Stimulated activated CD4-positive, alpha-beta T cell treated with anti-CD3 and anti-CD28 coated beads, TNF-alpha, amount 100 ng/mL, for 48 hours (primary cell): ENCODE measurements at places on chromosomes 16 and 17.

DNA sequence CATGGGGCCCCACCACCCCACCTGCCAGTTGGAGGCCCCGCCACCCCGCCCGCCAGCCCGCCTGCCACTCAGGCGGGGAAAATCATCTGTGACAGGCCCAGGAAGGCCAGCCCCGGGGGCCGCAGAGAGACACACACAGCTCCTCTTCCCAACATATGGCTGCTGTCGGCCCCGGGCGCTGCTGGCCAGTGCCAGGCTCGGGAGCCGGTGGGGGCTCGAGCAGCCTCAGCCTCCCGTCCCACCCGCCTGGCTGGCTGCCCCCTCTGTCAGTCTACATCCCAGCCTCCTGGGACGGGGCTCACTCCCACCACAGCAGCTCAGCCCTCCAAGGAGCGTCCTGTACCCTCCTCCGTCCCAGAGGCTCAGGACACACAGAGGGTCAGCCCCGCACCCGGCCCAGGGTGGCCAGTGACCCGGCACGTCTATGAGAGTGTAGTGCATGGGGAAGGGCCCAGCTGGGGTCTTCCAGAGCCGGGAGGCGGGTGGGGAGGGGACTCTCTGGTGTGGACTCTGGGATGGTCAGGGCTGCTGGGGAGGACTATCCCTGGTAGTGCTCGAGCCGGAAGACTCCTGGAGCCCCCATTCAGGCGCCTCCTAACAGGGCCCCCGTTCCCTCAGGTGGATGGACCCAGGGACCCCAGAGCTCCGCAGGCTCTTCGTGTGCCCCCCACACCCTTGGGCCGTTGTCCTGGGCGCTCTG is 3.6 kb upstream of the PRR35 start:
- no peak for DNase-seq

DNA sequence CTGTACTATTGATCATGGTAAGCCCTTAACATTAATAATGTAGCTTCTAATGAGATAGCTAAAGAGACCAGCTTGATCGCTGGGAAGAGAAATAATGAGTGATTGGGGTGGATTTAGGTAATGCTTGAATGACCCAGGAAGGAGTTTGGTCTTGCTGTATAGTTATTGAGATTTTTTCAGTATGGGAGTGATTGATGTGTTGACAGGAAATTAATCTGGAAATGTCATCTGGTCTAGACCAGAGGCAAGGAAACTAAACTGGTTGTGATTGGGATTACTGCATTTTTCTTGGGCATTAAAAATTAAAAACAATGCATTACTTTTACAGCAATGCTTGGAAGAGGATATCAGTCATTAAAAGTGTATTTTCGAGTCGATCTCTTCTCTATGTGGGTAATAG is 11.8 kb downstream of the TEFM start:
- no peak for DNase-seq

DNA sequence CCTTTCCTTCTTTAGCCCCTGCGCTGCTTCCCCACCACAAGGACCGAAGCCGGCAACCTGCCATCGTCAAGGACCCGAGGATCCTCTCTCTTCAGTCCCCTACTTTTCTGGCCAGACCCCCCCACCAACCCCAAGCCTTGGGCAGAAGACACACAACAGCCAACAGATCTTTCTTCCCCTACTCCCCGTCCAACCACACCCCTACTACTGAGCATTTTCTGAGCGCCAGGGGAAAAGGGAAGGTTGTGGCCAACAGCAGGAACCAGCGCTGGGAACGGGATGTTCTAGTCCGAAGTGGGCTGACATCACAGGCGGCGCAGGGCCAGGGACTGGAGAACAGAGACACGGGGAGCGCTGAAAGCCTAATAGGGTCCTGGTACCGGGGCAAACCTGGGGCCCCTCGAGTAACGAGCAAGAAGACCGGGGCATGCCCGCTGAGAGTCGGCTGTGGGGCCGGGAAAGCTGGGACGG is 528 bp downstream of the PER1 start:
- DNase-seq, result no peak

- DNase-seq, result no peak
These were observed 62.7 kb downstream of the TEX2 start for GRCh38 chr17:64200080-64201032.

- no peak for DNase-seq
These were observed 10.3 kb upstream of the RNPS1 start for GRCh38 chr16:2278272-2278608.

DNA sequence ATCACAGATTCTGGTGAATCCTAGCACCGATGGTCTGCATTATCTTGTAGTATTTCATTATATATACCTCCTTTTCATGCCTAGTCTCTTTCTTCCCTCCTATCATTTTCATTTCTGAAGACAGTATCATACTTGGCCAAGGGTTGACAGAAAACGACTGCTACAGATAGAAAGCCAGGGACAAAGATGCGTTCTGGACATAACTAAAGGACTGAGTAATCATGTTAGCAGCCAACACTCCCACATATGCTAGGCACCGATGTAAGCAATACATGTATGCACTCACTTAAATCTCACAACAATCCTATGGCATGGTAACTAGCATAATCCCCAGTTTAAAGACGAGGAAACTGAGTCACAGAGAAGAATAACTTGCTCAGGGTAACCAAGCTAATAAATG is 22.9 kb downstream of the RDM1 start:
- no peak for DNase-seq

GRCh38 chr17:45906237-45906636 is 11.9 kb downstream of the MAPT start:
- DNase-seq, result no peak

GRCh38 chr16:50996166-50996829 is 154.8 kb downstream of the SALL1 start:
- no peak for DNase-seq

GRCh38 chr17:77874303-77875050 is 84.0 kb upstream of the TNRC6C start:
- no peak for DNase-seq

- no peak for DNase-seq
These were observed 788 bp downstream of the METTL22 start for GRCh38 chr16:8622315-8622656.

DNA sequence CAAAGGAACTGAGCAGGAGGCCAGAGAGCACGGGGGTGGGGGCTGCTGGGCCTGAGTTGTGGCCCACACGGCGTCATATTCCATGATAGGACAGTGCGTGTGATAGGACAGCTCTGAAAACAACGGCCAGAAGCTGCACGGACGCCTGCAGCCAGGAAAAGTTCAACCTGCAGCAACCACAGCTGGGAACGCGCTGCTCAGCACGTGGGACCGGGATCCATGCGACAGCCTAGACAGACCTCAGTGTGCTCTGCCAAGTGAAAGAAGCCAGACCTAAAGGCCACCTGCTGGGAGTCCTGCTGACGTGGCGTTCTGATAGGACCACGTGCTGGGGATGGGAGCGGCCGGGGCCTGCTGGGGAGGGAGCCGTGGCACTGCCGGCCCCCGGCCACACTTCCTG is 21.6 kb downstream of the CTU2 start:
- no peak for DNase-seq

DNA sequence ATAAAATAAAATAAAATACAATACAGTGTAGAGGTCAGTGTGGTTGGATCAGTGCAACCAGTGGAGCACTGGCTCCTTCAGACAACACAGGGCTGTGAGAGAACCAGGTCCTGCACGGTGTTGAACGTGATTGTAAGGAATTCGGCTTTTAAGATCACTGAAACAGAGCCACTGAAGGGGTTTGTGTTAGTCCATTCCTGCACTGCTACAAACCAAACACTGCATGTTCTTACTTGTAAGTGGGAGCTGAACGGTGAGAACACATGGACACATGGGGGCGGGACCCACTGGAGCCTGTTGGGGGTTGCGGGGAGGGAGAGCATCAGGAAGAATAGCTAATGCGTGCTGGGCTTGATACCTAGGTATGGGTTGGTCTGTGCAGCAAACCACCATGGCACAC is 193.2 kb upstream of the AXIN2 start:
- DNase-seq, result no peak

DNA sequence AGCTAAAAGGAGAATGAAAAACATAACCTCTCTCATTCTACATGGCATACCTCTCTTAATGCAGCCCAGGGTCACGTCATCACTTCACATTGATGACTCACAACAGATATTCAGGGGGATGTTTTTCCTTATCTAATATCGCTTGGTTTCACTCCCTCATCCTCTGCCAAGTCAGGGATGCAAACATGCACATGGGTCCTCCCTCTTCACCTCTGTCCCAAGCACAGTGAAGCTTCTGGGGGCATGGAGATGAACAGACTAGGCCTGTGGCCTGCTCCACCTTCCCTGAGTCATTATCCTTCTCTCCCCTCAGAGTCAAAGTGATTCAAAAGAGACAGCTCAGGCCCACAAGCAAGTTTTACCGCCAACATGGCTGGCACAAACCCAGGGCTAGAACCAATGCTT is 2.3 kb upstream of the MT2A start:
- no peak for DNase-seq

DNA sequence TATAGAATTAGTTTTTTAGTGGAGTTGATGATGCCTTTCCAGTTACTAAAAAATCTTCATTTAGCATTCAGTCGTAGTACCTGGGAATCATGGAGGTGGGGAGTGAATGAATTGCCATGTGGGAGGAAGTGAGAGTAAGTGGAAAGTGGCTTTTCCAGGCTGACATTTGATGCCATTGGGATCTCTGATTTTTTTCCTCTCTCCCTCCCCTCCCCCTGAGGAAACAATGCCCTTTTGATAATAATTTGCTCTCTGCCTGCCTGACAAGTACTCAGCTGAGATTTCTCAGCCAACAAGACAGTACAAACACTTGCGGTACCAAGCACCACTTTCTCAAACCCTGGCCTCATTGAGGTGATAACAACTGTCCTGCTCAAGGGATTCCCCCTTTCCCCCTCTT is 2.2 kb downstream of the UBE2Z start:
- no peak for DNase-seq
